ENCODE measurements at places on chromosomes 1 and 21. TPM values are rescaled to one million over a fixed set of nuclear protein-coding genes. Genes with fewer than 3 reads are reported as not detected.

- peak; percentile 18 for DNase-seq
Measured at GRCh38 chr1:243315455-243315854, 59.6 kb downstream of the SDCCAG8 start.

GRCh38 chr1:59141267-59141863 is 155.5 kb upstream of the FGGY start:
- no peak for DNase-seq

- DNase-seq: no peak
Measured at GRCh38 chr1:194039578-194039977, 853.2 kb upstream of the B3GALT2 start.

The C1QTNF12 gene
- 2.6 TPM for polyA plus RNA-seq

The ST6GALNAC3 gene
- polyA plus RNA-seq: 0.65 TPM
